ENCODE measurements at places on chromosomes 5 and 9.

- peak; percentile 69 for DNase-seq
Observed at GRCh38 chr5:59174248-59174844, 591.5 kb downstream of the RAB3C start.

GRCh38 chr5:130337179-130337888 lies 433.1 kb downstream of the CHSY3 start:
- DNase-seq = peak; percentile 58

DNA sequence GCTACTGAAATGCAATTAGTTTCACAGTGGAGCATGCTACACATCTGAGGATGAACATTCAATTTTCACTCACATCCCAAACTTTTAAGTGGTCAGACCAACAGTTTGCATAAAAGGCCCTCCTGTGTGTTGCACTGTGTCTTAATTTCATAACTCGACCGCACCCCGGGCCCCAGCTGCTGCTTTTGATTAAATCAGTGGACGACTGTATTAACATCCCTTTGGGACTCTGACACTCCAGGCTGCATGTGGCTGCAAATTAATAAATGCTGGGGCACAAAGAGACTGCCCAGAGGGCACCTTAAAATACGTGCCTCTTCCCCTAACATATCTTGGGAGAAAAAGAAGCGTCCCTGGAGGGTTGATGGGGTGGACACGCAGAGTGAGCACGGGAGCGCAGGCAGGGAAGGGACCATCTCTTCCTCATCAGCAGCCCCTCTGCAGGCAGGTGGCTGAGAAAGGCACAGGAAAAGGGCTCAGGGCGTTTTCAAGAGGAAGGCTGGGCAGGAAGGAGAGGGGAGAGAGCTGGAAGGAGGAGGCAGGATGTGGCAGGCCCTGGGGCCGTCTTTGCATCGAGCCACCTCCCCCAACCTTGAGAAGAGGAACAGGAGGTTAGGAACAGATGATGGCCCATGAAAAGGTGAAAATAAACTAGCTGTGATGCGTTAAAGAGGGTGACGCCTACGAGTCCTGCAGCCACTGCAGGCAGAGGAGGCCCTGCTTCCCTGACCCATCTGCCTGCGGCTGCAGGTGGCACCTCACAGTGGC lies 18.6 kb downstream of the MED10 start:
- no peak for DNase-seq

DNA sequence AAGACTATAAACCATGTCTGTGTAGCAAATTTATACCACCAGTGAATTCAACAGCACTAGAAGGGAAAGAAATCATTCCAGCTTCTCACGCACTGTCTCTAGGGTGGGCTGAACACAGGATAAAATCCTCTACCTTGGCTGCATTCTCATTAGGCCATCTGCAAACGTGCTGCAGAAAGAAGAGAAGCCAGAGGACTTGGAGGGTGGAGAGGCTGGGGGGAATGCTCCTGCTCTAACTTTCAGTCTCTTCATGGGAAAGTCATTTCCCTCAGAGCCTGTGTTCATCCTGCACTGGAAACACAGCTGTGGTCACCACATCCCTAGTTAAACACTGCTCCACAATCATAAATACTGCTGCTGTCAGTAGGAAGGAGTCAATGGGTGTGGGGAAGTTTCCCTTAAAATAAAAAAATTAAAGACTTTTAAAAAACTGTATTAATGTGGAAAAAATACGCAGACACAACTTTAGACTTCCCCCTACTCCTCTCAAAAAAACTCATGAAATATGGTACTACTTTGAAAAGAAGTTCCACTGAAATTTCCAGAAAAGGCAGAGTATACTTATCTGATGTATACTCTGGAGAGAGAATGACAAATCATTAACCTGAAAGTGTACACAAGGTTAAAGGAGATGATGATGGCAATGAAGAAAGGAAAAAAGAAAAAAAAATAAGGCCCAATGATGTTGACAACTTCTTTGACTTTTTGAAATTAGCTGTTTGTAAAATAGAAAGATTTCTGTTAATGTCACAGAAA lies 46.8 kb downstream of the LHFPL2 start:
- no peak for DNase-seq

DNA sequence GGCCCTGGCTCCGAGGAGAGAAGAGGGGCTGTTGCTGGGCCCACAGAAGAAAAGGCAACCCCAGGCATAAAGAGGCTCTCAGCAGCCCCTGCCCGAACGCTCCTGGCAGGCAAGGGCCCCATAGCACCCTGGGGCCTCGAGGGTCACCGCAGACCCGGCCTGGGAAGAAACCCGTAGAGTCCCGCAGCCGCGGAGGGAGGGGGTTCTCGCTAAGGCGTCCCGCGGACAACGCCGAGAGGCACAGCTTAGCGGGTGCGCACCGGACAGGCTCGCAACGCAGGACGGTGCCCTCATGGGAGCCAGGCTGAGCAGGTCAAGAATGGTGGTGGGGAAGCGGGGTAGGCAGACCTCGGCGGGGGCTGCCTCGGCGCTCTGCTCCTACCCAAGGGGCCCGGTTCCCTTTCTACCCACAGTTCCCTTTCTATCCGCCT lies 6.7 kb downstream of the PITX1 start:
- no peak for DNase-seq

GRCh38 chr9:124551472-124552272 lies 44.5 kb upstream of the NR5A1 start:
- peak; percentile 86 for DNase-seq

- DNase-seq = no peak
Observed at GRCh38 chr5:79613549-79613948, 1.3 kb downstream of the TENT2 start.

Data from AG20443 (cell line).